ENCODE measurements at places on chromosomes 5 and 9.
A peak's percentile ranks its signal among the peaks of the same experiment; 100 is the strongest.

DNA sequence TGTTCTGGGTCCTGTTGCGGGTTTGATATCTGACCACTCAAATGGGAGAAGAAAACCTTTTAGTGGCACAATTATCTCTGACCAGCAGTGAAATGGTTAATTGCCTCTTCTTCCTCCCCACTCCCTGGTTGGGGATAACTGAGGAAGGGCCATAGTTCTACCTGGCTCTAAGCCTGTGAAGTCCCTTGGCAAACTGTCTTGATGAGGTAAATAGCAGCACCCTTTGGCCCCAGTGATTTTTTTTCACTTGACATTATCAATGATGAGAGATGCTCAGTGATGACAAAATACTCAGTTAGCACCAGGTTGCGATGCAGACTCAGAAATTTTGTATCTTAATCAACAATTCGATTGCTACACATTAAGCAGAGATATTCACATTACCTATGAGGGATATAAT is 515.7 kb downstream of the PSAT1 start:
- no peak for DNase-seq

- no peak for DNase-seq
These were observed 191.1 kb upstream of the DMRT1 start for GRCh38 chr9:650362-650761.

- no peak for DNase-seq
These were observed 474.0 kb downstream of the CCDC171 start for GRCh38 chr9:16026886-16027285.

DNA sequence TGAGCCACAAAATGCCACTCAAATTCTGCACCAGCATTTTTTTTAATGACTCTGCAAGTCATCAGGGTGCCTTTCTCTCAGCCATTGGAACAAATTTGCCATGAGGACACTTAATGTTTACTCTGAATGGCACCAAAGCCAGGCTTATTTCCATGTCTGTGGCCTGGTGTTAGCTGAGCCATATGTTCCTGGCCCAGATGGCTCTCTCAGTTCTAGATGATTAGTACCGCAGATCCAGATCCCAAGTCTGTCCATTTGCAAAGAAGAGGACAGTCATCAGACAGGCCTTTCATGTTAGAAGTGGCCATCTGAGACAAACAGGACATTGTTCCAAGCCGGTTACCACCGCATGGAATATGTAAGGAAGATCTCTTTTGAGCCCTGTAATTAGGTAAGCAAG is 70.3 kb downstream of the INSYN2B start:
- DNase-seq, result no peak

DNA sequence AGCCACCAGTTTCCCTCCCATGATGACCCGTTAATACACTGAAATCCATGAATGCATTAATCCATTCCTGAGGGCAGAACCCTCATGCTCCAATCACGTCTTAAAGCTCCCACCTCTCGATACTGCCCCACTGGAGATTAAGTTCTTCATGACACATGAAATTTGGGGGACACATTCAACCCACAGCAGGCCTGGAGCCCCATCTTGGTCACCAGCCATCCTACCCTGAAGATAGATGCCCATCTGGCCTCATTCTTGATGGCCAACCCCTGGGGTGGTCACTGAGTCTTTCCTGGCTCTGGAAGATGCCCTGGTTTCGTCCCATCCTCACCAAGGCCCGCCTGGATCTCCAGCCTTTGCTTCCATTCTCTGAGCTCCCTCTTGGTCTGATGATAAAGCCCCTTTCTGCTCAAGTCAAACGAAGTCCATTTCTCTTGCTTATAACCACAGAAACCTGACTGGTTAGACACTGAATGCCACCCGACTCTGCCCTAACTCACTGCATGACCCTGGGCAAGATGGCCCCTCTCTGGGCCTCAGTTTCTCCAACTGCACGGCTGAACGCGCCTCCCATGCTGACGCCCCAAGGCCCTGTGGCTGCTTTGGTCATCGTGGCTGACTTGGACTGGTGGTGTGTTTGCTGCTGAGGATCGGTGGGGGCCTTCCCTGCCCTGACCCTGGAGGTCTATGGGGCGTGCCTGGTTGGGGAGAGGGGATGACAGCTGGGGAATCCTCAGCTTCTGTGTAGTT is 138.4 kb upstream of the IER5L start:
- no peak for DNase-seq

DNA sequence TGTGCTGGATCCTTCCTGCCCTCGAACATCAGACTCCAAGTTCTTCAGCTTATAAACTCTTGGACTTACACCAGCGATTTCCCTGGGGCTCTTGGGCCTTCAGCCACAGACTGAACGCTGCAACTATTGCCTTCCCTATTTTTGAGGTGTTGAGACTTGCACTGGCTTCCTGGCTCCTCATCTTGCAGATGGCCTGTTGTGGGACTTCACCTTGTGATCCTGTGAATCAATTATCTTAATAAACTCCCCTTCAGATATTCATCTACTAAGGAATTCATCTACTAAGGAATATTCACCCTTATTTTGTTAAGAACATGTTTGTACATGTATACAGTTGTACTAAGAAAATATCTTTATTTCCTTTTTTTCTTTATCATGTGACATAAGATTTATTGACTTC is 1079.7 kb downstream of the CDH12 start:
- no peak for DNase-seq

GRCh38 chr9:83133316-83133715 is 70.4 kb upstream of the RASEF start:
- DNase-seq, result no peak

GRCh38 chr9:90107040-90107725 is 502.4 kb downstream of the GADD45G start:
- DNase-seq, result no peak

DNA sequence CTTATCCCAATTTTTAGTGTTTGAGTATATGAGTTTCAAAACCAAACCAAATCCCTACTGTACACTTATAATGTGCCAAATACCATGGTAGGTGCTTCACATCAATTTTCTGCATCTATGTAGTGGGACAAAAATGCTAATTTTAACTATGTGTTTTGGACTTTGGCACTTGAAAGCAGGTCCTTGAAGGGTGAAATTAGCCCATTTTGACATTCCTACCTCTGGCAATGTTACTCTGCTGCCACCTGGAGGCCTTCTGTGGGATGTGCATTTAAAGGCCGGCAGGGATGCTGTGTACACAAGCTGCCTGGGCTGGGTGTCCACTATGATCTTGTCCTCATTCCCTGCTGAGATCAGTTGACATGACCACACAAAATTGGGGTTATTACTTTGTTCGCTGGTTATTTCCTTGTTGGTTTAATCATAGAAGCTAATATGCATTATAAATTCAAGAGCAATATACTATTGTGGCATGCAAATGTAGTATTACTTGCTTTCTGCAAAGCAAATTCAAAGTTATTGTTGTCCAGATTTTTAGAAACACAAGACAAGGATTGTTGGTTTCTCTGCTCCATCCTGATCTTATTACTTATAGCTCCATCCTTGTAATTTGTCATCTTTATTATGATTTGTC is 166.8 kb downstream of the ARHGEF28 start:
- DNase-seq, result peak; percentile 42

DNA sequence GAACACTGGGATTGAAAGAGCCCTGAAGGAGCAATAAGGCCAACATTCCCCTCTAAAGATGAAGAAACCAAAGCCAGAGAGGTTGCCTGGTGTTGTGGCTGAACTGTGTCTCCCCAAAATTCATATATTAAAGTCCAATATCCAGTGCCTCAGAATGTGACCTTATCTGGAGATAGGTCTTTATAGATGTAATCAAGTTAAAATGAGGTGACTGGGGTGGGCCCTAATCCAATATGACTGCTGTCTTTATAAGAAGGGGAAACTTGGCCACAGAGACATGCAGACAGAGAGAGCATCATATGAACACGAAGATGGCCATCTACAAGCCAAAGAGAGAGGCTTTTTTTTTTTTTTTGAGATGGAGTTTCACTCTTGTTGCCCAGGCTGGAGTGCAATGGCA is 66.9 kb upstream of the PLPP1 start:
- no peak for DNase-seq

GRCh38 chr5:158407824-158408195 is 548.9 kb upstream of the CLINT1 start:
- no peak for DNase-seq

DNA sequence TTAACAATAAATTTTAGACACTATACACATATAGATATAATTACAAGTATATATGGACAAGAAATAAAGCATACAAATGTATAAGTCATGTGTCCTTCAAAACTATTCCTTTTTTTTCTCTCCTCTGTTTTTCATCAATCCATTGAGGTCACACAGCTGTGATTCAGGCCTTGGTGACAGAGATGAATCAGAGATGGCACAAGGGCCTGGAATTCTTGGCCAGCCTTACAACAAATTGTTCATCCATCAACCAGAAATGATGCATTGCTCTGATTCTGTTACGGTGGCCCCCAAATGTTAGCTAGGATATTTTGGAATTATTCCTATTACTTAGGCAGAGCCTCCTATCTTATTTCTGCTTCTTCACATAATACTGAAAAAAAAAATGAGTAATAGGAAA is 108.7 kb upstream of the MPDZ start:
- DNase-seq, result no peak

DNA sequence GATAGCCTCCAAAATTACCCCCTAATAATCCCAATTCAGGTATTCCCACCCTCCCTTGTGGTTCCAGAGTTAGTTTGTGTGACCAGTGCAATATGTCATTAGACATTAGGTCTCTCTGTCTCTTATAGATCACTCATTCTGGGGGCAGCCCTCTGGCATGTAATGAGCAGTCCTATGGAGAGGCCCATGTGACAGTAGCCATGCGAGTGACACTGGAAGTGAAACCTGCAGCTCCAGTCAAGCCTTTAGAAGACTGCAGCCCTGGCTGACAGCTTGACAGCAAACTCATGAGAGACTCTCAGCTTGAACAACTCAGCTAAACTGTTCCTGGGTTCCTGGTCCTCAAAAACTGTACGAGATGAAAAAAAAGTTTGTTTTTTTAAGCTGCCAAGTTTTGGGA is 54.0 kb upstream of the HSPB3 start:
- DNase-seq, result no peak

- DNase-seq, result no peak
These were observed 49.5 kb upstream of the LRRC14B start for GRCh38 chr5:141761-142160.

- DNase-seq, result no peak
These were observed 127.8 kb downstream of the SEC61B start for GRCh38 chr9:99349870-99350269.
